Activated T-cell treated with anti-CD3 and anti-CD28 coated beads, Interleukin-2, amount 50 U/mL, for 72 hours (primary cell): ENCODE measurements at places on chromosomes 16 and 17.

GRCh38 chr17:57464191-57464864 lies 208.0 kb downstream of the MSI2 start:
- H3K27ac ChIP-seq: peak overlapping the region; percentile 98
- H3K4me3 ChIP-seq: peak overlapping the region; percentile 78

GRCh38 chr17:74433421-74434121 lies 1.7 kb downstream of the GPRC5C start:
- H3K4me3 ChIP-seq: no peak overlapping the region
- peaks cover 5% of the 10 kb centered on the region for H3K36me3 ChIP-seq
- H3K27me3 ChIP-seq: peaks cover 57% of the 10 kb centered on the region
- DNase-seq: no peak
- no peak overlapping the region for H3K27ac ChIP-seq

DNA sequence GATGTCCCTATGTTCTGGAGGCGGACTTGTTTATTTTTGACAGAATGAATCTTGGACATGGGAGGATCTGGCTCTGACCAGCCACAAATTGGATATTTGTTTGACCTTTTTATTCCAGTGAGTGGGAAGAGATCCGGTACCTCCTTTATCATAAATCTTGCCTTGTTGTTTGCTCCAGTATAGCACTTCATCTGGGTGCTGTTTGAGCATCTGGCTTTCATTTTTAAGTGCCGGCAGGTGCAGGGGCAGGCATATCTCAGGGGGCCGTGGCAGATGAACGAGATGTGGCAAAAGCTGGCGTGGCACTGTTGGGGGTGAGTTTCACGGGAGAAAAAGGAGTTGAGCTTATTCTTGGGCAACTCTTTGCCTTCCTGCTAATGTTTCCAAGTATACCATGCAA lies 37.8 kb downstream of the MSI2 start:
- H3K36me3 ChIP-seq: peaks cover 20% of the 10 kb centered on the region
- H3K27ac ChIP-seq: peak overlapping the region; percentile 69
- peaks cover 26% of the 10 kb centered on the region for H3K4me1 ChIP-seq
- H3K4me3 ChIP-seq: no peak overlapping the region
- H3K27me3 ChIP-seq: no peaks in the 10 kb centered on the region

- DNase-seq: no peak
- H3K27ac ChIP-seq: no peak overlapping the region
- peaks cover 13% of the 10 kb centered on the region for H3K4me1 ChIP-seq
These were observed 33.0 kb upstream of the ZC3H18 start for GRCh38 chr16:88536971-88537751.

DNA sequence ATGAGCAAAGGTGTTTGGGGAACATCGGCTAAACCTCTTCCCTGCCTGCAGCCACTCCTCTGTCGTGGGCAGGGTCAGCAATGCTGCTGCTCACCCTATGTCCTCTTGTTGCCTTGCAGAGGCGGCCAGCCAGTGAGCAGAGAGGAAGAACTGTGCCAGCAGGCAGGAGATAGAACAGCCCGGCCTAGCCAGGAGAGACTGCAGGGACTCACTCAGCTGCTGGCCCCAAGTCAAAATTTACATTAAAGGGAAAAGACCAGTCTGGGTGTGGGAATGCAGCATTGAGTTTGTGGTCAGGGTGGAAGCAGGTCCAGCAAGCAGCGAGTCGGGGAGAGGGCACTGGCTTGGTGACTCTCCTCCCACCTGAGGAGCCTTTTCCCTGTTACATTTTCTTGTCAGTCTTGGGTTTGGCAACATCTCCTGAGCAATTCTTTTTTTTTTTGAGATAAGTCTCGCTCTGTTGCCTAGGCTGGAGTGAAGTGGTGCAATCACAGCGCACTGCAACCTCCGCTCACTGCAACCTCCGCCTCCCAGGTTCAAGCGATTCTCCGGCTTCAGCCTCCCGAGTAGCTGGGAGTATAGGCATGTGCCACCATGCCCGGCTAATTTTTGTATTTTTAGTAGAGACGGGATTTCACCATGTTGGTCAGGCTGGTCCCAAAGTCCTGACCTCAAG lies 22.7 kb downstream of the LIG3 start:
- H3K4me1 ChIP-seq: peaks cover 5% of the 10 kb centered on the region
- no peak overlapping the region for H3K4me3 ChIP-seq
- no peak overlapping the region for H3K27ac ChIP-seq
- no peak for DNase-seq

- no peaks in the 10 kb centered on the region for H3K27me3 ChIP-seq
- no peak for DNase-seq
- no peaks in the 10 kb centered on the region for H3K4me1 ChIP-seq
These were observed 83.3 kb downstream of the HS3ST3A1 start for GRCh38 chr17:13518261-13519000.

DNA sequence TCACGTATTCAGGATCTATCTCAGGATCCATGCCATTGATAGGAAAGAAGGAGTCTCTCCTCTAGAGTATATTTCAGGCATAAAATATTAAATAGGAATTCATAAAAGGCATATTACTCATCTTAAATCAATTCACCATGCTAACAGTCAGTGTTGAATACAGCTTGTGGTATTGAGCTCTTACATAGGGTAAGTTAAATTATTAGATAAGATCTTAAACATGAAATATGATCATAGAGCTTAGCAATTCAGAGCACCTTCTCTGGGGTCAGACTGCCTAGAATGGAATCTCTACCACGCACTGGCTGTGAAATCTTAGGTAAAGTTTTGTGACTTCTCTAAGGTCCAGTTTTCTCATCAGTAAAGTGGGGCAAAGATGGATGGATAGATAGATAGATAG lies 20.7 kb downstream of the MARCHF10 start:
- H3K27me3 ChIP-seq: peaks cover 23% of the 10 kb centered on the region
- DNase-seq: no peak
- H3K27ac ChIP-seq: no peak overlapping the region
- H3K4me3 ChIP-seq: no peak overlapping the region
